WTC11 (cell line): ENCODE measurements at places on chromosomes 7 and 10.

GRCh38 chr7:30984359-30985107 is 20.8 kb downstream of the GHRHR start:
- peak; percentile 42 for DNase-seq

GRCh38 chr7:152085131-152085530 is 59.7 kb downstream of the GALNT11 start:
- DNase-seq, result no peak

DNA sequence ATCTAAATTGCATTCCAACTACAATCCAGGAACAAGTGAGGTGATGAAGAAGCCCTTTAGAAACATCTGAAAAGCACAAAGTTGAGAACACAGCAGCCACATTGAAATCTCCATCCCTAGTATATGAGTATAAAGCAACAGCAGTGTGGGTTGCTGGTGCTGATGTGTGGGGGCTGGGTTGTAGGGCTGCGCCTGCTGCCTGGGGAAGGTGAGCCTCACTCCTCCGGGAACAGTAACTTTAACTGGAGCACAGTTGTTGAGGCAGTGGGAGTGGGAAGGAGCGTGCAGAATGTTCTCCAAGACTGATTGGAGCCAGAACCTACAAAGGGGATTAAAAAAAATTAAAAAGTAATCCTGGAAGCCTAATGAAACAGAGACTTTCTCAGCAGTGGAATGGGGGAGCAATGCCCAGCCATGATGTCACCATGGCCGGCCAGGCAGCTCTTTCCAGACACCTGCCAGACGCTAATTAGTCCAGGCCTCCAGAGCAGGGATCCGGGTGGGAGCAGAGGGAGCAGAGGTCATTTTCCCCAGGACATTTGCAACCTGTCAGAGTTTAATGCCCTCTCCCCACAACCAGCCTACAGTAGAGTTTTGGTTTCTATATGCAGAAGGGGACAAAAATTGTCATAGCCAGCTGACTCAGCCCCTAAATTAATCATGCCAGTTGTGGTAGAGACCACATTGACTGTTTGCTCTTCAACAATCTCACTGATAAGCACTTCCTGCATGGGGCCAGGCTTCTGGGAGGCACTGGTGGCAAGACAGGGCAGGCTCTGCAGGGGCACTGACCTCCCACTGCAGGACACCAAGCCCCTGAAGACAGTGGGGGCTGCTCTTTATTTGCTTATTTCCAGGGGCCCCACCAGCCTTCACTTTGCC is 133.0 kb upstream of the ZNF32 start:
- DNase-seq, result no peak

GRCh38 chr10:72834183-72834825 is 59.2 kb upstream of the OIT3 start:
- DNase-seq, result peak; percentile 19

GRCh38 chr7:48594349-48594748 is 330.0 kb upstream of the CDC14C start:
- no peak for DNase-seq

DNA sequence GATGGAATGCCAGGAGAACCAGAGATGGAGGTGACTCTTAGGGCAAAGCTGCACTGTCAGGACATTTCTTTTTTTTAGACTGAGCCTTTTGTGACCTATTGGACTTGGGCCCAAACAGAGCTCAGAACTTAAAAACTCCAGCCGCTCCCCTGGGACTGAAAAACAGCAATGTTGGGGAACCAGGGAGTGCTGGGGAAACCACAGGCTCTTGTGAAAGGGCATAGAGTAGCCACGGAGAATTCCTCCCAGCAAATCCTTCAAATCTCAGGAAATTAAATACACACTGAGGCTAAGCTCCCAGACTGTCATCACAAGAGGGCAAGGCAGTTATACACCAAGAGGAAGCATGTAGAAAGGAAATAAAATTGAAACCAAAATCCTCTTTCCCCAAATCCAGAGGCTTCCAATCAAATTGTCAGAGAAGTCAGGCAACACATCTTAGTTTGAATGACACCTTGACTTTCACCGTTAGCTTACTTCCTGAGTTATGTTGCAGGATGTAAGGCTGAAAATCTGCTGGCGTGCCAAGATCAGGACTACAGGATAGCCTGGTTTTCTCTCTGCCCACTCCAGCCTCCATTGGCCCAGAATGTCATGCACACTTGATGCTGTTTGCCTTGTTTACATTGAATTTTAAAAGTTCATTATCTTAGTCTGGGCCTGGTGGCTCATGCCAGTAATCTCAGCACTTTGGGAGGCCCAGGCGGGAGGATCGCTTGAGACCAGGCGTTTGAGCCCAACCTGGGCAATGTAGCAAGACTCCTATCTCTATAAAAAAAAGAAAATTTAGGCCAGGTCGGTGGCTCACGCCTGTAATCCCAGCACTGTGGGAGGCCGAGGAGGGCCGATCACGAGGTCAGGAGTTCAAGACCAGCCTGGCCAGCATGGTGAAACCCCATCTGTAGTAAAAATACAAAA is 2.6 kb upstream of the RFC2 start:
- no peak for DNase-seq

GRCh38 chr7:23230641-23231101 is 15.9 kb upstream of the GPNMB start:
- DNase-seq, result no peak

- no peak for DNase-seq
Observed at GRCh38 chr7:108135446-108136190, 5.5 kb upstream of the LAMB4 start.

- DNase-seq, result no peak
Observed at GRCh38 chr10:24039315-24039714, 169.6 kb upstream of the KIAA1217 start.

GRCh38 chr10:125064681-125065492 is 95.5 kb downstream of the CTBP2 start:
- DNase-seq, result no peak

GRCh38 chr10:43160921-43161255 is 22.6 kb downstream of the CSGALNACT2 start:
- no peak for DNase-seq

DNA sequence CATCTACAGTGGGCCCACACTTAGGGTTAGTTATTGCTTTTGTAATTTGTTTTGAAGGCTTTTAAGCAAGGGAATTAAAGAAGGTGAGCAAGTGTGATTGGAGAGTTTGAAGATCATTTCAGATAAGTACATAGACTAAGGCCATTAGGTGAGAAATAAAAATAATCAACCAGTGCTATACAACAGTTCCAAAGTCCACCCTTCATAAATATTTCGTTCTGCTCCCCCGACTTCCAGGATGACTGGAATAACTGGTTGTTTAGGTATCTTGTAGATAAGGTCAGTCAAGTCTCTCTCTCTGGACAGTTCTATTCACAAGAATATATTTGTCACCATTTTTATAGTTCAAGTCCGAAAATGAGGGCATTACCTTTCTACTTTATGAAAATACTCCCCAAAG is 98.0 kb upstream of the MBL2 start:
- no peak for DNase-seq

DNA sequence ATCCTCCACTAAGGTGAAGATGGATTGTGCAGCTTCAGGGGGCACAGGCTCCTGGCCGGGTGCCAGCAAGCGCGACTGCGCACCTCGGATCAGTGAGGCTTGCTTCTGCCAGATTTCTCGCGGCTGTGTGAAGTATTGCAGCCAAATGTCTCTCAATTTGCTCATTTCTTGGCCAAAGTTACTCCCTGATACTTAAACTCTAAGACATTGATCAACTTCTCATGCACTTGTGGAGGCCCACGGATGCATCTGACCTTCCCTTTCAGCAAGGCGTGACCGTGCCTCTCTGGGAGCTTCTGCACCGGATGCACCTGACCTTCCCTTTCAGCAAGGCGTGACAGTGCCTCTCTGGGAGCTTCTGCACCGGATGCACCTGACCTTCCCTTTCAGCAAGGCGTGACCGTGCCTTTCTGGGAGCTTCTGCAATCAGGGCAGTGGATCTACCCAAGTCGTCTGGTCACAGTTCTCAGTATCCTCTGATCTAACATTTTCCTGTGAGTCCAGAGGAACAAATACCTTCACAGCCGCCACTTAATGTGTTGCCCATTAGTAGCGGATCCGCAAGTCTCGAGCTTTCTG is 248.3 kb downstream of the ADARB2 start:
- DNase-seq, result no peak

DNA sequence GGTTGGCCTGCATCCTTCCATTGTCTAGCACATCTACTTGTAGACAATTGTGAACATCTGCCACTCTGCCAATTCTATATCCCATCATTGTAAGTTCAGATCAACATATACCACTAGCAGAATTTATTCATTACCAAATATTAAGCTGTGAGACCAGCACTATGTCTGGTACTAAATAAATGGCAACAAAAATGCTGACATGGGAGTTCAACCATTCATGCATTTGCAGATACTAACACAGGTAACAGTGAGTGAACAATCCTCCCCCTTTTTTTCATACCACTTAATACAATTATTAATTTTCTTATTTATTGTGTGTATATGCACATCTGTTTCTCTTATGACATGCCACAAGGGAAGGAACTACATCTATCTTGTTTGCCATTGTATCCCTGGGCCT is 11.9 kb downstream of the POLR1F start:
- no peak for DNase-seq

DNA sequence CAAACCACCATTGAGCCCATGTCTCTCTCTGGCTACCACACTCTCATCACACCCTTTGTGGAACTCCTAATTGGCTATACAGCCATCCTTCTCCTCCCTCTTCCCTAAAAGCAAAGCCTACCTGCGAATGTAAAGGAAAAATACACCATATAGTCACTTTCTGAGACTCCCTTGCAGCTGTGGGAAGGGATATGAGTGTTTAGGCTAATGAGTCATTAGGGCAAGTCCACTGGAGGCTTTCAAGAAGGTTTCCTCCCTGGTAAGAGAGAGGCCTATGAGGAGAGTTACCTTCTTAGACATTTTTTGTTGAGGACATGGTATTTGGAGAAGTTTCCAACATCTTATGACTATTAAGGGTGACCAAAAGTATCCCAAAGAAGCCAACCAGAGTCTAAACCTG is 4.1 kb upstream of the TMEM243 start:
- no peak for DNase-seq

- DNase-seq, result no peak
Observed at GRCh38 chr10:12529976-12530375, 180.6 kb downstream of the CAMK1D start.

DNA sequence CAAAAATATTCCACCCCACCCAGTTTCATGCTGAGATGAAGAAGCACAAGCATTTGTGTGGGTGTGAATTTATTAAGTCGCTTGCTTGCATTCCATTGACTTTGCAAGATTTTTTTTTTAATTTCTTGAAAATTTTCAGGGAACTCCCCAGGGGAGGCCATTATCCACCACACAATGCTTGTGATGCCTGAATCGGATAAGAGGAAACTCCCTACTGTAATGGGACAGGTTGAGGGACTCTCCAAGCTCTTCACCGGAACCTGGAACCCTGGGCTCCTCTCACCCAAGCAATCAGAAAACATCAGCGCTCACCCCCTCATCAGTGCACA is 153.6 kb upstream of the ZMIZ1 start:
- no peak for DNase-seq
